ENCODE measurements at places on chromosomes 3 and 15.
A peak's percentile ranks its signal among the peaks of the same experiment; 100 is the strongest.

DNA sequence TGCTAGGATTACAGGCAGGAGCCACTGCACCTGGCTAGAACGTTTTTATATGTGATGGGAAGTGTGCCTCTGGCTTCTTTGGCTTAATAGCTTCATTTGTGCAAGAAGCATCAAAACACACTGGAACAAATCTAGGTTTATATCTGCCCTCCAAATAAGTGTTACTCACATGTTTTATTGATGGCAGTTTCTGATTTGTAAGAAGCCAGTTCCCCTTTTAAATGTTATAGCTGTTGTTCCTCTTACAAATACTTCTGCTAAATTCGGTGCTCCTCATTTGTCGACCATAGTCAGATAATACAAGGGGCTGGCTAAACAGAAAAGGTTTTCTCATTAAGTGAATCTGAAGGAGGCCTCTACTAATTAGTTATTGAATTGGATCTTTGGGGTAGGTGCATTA, 307.1 kb upstream of the SEMA6D start:
- no peak for DNase-seq

GRCh38 chr3:153130312-153130977, 31.6 kb upstream of the RAP2B start:
- no peak for DNase-seq

DNA sequence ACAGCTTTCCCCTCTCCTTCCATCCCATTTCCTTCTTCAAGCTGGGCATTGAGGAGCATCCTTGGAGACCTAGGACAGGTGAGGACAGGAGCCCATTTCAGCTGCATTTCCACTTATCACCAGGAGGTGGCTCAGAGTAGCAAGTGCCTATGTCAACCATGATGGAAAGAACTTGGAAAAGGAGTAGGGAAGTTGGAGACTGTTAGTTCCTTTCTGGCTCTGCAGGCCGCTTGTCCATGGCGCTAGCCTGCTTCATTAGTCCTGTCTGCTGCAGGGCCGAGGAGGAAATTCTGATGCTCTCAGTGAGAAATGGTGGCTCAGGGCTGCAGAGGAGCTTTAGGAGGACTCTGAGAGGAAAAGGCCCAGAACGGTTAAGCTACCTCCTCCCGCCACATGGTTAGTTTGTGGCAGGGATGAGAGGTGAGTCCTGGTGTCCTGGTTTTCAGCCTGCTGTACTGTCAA, 7.0 kb upstream of the CD276 start:
- DNase-seq: peak; percentile 63

DNA sequence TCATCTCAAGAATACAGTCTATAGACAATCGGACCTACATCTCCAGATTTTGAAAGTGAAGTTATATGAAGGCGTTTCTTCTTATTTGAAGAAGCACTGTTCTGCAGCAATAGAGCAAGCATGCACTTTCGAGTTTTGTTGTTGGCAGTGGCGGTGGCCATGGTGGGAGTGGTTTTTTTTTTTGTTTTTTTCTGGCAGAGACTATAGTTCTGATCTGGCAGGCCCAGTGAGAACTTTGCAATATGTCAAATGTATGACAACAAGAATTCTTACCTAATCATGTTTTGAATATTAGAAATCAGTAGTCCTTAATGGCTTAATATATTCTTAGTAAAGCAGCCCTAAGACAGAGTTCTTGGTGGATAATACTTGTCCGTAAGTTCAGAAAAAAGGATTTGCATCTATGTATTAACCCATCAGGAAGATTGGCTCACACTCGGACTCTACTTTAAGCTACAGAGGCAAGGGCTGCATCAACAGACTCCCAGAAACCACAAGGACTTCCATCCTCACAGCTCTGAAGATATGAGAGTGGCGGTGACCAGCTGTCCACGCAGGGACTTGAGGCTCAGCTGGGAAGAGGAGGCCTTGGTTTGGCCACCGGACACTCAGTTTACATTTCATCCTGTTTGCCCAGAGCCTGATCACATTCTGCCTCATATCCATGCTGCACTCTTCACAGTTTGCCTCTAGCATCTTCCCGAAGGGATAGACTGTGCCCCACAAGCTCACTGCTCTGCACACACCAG, 124.1 kb upstream of the THBS1 start:
- DNase-seq: no peak

- no peak for DNase-seq
These were observed 37.7 kb downstream of the ZDHHC23 start for GRCh38 chr3:113985541-113985940.

GRCh38 chr3:136703429-136703828, 48.7 kb downstream of the STAG1 start:
- no peak for DNase-seq

- peak; percentile 95 for DNase-seq
These were observed 35.8 kb downstream of the CPN2 start for GRCh38 chr3:194315088-194315964.

GRCh38 chr15:63112871-63113270, 8.8 kb upstream of the LACTB start:
- DNase-seq: no peak

DNA sequence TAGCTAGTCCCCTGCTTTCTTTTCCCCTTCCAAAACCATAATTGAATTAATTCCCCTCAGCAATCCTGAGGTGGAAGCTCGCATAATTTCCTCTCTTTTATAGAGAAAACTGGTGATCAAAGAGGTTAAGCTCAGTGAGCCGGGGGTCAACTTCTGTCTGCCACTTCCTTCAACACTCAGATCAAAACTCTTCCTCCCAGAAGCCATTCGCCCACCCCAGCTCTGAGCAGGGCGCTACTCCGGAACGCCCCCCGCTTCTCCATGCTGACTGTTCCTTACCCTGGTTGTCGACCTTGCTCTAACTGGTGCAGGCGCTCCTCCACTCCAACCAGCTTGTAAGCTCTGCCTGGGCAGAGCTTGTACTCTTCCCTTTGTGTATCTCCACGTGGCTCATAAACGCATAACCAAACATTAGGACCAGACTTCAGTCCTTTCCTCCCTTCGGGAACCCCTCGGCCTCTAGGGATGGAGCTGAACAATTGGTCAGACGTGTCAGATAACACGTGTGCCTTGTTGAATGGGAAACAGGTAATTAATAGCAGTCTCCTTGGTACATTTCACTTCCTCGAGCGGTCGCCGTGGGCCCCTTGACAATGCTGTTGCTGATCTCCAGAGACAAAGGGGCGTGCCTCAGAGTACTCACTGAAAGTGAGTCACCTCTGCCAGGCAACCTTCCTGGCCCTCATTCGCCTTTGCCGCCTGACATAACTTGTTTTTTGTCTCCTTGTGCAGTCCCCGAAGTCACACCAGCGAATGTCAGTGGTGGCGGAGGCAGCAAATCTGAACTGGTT, 71.8 kb downstream of the IL5RA start:
- no peak for DNase-seq

DNA sequence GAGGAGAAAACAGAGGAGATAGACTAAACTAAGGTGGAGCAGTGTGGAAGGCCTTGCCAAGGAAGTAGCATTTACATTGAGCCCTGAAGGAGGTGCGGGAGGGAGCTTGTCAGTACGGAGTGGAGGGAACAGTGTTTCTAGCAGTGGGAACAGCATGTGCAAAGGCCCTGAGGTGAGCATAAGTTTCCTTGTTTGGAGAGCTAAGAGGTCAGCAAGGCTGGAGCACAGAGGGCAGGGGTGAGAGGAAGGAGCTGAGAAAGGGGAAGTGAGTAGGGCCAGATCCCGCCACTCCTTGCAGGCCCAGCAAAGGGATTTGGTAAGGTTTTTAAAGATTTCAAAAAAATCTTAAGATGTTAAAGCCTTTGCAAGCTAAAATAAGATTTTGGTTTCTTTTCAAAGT, 70.1 kb downstream of the HMCES start:
- DNase-seq: no peak

DNA sequence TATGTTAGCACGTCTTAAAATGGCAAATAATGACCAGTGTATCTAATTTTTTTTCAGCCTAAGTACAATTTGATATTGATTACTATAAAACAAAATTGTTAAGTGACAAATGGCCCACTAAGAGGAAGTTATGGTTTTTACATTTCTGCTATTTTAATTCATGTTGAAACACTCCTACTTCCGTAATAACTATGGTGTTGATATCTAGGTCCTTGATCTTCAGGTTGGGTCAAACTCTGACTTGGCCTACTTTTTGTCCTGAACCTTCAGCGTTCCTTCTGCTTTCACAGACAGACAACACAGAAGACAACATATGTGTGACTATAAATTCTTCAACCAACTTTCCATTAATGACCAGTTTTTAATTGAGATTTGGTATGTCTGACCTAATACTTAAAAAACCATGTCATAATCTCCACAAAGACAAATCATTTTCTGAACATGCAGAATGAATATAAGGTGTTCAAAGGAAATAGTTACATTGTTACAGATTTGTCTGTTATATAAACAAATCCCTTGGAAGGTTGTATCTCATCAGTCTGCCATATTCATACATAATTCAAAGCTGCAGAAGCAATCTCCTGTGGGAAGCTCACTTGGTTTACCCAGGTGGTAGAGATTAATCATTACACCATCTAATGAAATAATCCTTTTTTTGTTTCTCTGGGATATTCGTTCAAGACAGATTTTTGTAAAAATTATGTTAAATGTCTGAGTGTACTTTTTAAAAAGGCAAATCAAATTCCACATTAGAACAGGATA, 92.1 kb upstream of the TSPAN3 start:
- no peak for DNase-seq
